Gastrocnemius medialis (tissue), 4 donors: ENCODE measurements at places on chromosomes 6 and 20. TPM values are rescaled to one million over a fixed set of nuclear protein-coding genes. Genes with fewer than 3 reads are reported as not detected.
A peak's percentile ranks its signal among the peaks of the same experiment; 100 is the strongest.

GSTA2 gene
- not detected for total RNA-seq

C4A gene
- total RNA-seq = 6.7 TPM

FAM209B gene
- not detected for total RNA-seq

GRCh38 chr6:144395014-144395413 is 109.9 kb downstream of the UTRN start:
- DNase-seq = no peak

GRCh38 chr6:36028088-36028876 is 674 bp downstream of the MAPK14 start:
- peak; percentile 16 for DNase-seq

GRCh38 chr6:87935196-87935595 is 112.4 kb upstream of the SPACA1 start:
- no peak for DNase-seq

GRCh38 chr6:110543106-110543505 is 66.7 kb upstream of the SLC22A16 start:
- no peak for DNase-seq

DNA sequence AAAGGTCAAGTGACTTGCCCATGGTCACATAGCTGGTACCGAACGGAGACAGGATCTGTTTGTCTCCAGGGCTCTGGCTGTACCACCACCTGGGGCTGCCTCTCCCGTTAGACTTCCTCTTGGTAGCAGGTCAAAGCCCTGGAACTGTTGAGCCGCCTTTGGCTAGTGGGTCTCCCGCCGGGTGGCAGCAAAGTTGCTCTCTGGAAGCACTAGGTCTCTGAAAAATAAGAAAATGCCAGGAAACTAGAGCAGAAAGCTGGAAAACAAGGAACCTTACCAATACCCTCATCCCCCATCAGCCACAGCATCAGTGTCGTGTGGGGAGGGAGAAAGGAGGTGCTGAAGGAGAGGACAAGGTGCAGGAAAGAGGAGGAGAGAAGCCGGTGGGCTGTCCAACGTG is 291.0 kb upstream of the SUPT3H start:
- DNase-seq = no peak

- DNase-seq = no peak
Observed at GRCh38 chr6:45965792-45966191, 49.9 kb downstream of the CLIC5 start.

DNA sequence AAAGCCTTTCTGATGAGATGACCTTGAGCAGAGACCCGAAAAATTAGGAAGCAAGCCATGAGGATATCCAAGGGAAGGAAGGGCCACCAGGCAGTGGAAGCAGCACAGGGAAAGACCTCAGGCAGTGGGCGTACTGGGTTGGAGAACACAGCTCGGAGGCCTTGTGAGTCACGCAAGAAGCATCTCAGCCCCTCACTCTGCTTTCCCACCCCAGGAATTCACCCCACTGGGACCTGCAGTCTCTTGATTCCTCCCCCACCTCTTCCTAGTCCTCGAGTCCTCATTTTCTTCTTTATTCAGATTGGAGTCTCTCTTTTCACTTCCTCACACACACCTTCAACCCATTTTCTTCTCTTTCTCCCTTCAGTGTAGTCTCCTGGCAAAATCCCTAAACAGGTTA is 27.0 kb downstream of the RPRD1B start:
- DNase-seq = no peak

GRCh38 chr6:11366183-11366933 is 133.9 kb upstream of the NEDD9 start:
- no peak for DNase-seq

DNA sequence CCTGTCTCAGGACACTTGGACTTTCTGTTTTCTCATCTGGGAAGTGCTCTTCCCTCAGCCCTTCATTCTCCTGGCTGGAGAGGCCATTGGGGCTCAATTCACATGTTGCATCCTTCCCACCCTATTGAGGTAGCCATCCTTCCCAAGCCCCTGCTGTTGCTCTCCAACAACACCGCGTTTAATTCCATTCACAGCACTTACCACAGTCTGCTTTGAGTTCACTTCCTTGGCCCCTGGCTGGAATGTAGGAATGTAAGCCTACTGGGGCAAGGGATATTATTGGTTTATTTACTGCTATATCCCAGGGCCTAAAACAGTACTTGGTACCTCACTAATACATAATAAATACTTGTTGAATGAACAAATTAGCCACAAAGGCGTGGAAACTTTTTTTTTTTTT is 6.7 kb upstream of the GFOD1 start:
- no peak for DNase-seq

- DNase-seq = no peak
Observed at GRCh38 chr6:35008858-35009257, 119.8 kb downstream of the ANKS1A start.
